Liver (tissue), 10 donors: ENCODE measurements at places on chromosomes 1 and 21. TPM values are rescaled to one million over a fixed set of nuclear protein-coding genes. Genes with fewer than 3 reads are reported as not detected.

Gene CELA2A
- not detected for total RNA-seq

Gene NSL1
- 31.3 TPM for total RNA-seq

Gene UBE2U
- not detected for total RNA-seq

Gene CD5L
- total RNA-seq: 14.1 TPM

Gene SELENBP1
- total RNA-seq: 387 TPM

Gene USP48
- 30.5 TPM for total RNA-seq

Gene ELAPOR1
- total RNA-seq: 0.42 TPM

Gene HNRNPCL2
- total RNA-seq: not detected

Gene RORC
- 2.9 TPM for total RNA-seq

Gene TIMM17A
- 43.5 TPM for total RNA-seq

Gene ZBTB21
- total RNA-seq: 14.1 TPM

Gene CNR2
- total RNA-seq: 0.08 TPM

Gene JAM2
- total RNA-seq: 1.3 TPM

Gene MNDA
- total RNA-seq: 4.9 TPM

Gene TNNT2
- total RNA-seq: 0.17 TPM

Gene ACTA1
- total RNA-seq: 0.33 TPM
